ENCODE measurements at places on chromosomes 7 and 10.

DNA sequence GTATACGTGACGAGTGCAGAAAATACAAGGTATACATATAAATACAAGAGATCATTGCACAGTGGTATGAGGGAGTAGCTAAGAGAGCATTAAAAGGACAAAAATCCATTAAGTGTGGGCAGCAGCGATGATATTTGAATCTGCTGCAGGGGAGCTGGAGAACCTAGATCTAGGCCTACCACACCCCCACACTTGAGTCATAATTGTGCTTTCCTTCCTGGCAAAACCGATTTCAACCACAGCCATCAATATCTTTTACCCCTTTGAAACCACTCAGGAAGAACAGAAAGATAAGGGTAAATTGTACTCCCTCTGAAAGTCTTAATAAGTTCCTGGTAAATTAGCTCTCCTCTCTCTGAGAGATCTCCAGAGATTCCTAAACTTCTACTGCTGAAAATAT, 345.0 kb downstream of the SORCS1 start:
- no peak for DNase-seq

DNA sequence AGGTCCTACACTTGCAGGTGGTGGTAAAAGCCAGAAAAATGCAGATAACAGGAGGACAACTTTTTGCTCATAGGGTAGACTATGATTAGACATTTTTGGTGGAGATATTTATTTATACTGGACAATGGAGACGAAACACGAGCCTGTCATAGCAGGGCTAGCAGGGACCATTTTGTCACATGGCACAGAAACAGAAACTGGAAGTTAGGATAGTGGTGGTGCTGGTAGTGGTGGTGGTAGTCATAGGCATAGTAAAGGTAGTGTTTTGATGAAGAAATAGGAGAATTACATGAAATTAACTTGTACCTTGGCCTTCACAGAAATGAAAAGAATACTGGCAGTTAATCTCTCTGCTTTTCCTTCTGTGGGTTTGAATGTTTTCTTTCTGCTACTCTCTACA, 8.8 kb upstream of the MGAM start:
- no peak for DNase-seq

GRCh38 chr10:16741540-16741939, 75.7 kb downstream of the RSU1 start:
- no peak for DNase-seq

- DNase-seq: no peak
Measured at GRCh38 chr7:64905547-64905946, 2.5 kb downstream of the ZNF273 start.

GRCh38 chr7:98949336-98950044, 71.2 kb downstream of the TRRAP start:
- no peak for DNase-seq

GRCh38 chr10:62734781-62735463, 69.6 kb upstream of the ADO start:
- DNase-seq: no peak

GRCh38 chr10:35063837-35064454, 26.2 kb downstream of the CUL2 start:
- DNase-seq: no peak

DNA sequence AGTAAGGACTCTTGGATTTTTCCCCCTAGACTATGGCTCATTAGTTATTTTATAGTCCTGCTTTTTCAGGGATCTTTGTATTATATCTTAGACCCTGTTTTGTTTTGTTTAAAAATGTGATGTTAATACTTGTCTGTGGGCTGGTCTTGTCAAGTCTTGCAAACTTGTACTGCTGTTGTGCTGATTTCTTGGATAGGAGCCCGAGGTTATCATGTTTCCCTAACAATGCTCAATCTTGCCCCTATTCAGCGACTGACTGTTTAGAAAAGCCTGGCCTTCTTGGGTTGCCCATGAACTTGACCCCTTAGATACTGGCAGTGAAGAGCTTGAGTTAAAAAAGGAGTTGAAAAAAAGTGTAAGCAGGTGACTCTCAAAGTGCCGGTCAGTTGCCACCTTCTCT, 115.7 kb downstream of the KIAA1217 start:
- no peak for DNase-seq

- no peak for DNase-seq
Measured at GRCh38 chr10:52136921-52137320, 177.2 kb upstream of the DKK1 start.

DNA sequence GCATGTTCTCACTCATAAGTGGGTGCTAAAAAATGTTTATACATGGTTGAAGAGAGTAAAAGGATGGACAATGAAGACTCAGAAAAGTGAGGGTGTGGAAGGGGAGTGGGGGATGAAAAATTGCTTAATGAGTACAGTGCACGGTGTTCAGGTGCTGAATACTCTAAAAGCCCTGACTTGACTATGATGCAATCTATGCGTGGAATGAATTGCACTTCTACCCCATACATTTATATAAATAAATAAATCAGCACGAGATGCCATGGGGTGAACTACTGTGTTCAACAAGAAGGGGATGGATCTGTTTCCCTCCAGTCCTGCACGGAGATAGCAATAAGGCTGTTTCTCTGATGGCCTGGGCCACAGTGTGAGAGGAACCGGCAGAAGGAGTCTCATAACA, 254.3 kb upstream of the LYZL1 start:
- DNase-seq: no peak

GRCh38 chr10:62047960-62048383, 146.5 kb downstream of the ARID5B start:
- no peak for DNase-seq

- DNase-seq: no peak
Measured at GRCh38 chr10:15238555-15239335, 70.3 kb upstream of the NMT2 start.

DNA sequence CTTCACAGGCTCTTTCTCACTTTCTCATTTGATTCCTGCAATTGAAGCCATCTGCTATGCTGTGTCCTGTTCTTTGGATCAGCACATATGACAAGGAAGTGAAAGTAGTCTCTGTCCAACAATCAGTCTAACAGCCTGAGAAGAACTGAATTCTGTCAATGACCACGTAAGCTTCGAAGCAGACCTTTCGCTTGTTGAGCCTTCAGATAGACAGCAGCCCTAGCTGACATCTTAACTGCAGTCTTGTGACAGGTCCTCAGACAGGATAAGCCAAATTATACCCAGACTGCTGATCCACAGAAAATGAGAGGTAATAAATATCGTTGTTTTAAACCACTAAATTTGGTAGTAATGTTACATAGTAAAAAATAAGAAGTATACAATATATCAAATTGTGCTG, 691.0 kb upstream of the LRRTM3 start:
- DNase-seq: no peak

- DNase-seq: no peak
Measured at GRCh38 chr10:132532179-132532578, 5.4 kb upstream of the INPP5A start.

DNA sequence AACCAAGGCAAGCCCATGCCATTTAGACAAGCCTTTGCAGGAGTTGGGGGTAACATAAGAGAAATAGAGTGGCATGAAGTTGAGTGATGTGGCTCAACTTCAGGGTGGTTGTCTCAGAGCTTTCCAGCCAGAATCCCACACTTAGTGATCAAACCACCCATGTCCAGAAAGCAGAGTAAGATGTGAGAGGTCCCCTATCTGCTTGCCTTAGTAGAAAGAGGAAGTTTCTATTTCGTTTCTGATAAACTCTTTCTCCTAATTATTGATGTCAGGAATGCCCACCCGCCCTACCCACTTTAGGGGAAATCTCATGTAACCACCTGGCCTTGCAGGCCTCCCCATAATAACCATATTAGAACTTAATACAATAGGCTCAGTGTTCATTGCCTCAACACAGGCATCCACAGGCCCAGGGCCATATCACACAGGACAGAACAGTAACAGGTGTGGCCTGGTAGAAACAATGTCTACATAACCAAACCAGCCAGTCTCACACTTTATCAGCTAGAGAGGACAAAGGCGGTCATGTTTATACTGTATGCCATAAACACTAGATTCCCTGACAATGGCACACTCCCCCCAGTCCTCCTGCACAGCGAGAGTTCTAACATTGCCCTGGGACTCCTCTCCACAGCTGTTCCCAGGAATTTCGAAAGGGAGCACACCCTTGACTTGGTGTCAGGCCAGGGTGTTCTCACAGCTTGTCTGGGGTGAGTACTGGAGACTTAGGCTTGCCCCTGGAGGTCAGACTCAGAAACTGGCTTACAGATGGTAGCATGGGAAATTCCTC, 364.4 kb downstream of the CXCL12 start:
- no peak for DNase-seq

DNA sequence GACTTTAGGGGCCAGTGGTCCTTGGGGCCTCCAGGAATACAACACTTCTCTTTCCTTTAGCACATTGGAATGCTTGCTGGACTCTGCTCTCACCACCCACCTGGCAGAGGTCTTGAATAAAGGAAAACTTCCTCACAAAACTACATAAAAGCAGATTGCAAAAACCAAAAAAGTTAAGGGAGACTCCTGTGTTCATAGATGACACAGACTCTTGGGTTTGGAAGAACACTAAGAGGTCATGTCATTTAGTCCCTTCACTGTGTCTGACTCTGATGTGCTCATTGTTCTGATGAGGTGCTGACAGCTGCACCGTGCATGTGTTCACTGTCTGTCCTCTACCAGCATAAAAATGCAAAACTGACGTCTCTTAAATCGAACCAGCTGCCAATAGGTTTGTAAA, 11.4 kb downstream of the BLNK start:
- DNase-seq: no peak

DNA sequence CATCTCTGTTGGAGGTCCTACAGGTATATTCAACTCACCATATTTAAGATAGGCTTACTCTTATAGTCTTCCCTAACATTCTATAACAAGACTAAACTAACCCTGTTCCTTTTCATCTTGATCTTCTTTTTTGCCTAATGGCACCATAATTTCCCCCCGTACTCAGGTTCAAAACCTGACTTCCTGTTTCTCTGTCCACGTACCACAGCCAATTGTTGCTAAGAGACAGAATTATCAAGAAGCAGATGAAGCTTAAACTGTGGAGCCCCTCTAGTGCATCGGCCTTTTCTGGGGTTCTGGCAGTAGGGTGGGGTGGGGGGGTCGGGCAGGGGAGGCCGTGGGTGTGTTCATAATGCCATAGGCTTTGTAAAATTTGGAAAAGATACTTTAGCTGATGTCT, 109.2 kb downstream of the EVX1 start:
- no peak for DNase-seq

DNA sequence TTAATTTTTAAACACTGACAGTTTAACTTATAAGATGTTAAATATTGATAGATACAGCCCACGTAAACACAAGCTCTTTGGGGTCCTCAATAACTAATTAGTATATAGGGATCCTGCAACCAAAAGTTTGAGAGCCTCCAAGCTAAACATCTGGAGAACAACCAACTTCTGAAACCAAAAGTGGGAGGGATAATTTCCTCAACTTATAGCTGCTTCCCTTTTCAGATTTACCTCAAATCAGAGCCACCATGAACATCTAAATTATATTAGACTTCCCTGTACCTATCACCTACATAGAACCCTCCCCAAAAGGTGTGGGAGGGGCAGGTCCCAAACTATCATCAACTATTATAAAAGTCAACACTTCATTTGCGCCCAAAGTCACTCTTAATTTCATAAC, 8.6 kb downstream of the PSAP start:
- no peak for DNase-seq

DNA sequence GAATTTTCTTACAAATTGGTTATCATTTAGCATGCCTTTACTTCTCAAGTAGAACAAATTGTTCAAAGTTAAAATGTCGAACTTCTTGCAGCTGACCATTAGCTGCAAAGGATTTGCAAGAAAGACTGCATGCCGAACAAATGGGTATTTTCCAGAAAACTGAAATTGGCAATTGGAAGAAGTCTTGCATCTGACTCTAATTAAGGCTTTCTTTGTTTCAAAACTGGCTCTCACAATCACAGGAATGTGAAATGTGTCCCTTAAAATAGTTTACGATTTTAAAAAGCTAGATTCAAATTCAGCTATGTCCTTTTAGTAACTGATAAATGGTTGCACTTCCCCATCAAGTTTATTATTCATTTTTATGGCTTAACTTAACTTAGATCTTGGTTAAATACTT, 207.9 kb downstream of the ARL4A start:
- no peak for DNase-seq

DNA sequence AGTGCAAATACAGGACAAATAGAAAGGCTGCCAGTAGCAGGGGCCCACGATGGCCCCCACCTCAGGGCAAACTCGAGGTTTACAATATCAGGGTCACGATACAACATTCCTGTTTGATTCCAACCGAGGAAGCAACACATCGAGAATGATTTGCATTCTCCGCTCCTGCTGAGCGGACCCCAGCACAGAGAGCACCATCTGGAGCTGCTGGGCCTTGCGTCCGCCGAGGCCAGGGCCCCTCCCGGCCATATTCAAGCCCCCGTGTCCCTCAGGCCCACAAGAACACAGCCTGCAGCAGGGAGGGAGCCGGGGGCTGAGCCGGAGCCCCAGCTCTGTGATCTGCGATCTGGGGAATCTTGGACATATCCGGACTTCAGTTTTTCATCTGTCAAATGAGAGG, 84.3 kb downstream of the PRKAG2 start:
- DNase-seq: no peak

GRCh38 chr7:24727154-24728120, 29.8 kb downstream of the GSDME start:
- DNase-seq: no peak

DNA sequence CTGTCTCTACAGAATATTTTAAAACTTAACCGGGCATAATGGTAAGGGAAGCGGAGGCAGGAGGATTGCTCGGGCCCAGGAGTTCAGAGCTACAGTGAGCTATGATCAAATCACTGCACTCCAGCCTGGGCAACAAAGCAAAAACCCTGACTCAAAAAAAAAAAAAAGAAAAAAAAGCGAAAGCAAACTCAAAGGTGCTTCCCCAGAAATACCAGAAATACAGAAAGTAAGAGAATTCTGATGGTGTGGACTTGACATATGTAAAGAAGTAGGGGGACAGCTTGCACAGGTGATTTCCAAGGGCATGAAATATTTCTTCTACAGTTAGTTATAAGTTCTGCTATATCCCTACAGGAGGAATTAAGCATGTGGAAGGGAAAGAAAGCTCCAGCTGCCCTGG, 69.7 kb upstream of the APBB1IP start:
- no peak for DNase-seq

GRCh38 chr10:99981581-99982199, 28.1 kb downstream of the DNMBP start:
- no peak for DNase-seq

DNA sequence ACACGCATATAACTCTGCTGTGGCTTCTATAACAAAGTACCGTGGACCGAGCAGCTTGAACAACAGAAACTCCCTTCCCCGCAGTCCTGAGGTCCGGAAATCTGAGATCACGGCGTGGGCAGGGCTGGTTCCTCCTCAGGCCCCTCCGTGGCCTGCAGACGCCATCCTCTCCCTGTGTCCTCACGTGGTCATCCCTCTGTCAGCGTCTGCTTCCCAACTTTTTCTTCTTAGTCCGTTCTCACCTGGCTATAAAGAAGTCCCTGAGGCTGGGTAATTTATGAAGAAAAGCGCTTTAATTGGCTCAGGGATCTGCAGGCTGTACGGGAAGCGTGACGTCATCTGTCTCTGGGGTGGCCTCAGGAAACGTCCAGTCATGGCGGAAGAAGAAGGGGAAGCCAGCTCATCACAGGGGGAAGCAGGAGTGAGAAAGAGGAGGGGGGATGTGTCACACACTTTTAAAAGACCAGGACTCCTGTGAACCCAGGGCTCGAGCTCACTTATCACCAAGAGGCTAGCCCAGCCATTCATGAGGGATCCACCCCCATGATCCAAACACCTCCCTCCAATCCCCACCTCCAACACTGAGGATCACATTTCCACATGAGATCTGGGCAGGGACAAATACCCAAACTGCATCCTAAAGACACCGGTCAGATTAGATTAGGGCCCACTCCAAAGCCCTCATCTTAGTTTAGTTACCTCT, 91.2 kb upstream of the INSIG1 start:
- no peak for DNase-seq

GRCh38 chr7:75968561-75969001, 25.8 kb downstream of the TMEM120A start:
- no peak for DNase-seq
